ENCODE measurements at places on chromosomes 7 and 10.

GRCh38 chr10:132551093-132551807 lies 13.7 kb downstream of the INPP5A start:
- DNase-seq, result peak; percentile 63

DNA sequence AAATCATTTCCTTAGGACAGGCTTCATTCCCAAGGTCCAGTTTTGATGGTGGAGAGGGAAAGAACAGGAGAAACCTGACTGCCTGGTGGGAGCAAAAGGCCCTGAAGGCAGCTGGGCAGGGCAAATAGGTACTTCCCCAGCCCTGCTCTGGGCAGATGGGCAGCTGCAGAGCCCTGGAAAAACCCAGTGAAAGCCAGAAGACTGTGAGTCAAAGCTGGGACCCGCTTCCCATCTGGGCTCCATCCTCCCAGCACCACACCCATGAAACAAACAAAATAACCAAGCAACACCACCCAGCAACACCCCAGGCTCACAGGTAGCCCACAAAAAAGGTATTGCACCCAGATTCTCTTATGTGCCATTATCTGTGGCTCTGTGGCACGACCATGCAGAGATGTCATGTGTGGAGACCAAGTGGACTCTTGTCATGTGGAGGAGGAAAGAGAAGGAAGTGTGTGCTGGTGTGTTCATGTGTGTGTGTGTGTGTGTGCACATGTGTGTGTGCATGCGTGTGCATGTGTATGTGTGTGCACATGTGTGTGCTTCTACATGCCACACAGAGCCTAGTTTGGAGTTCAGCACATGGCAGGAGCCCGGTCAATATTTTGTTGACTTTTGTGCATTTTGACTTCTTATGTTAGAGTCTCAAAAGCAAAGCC lies 9.8 kb downstream of the CLRN3 start:
- DNase-seq, result no peak

DNA sequence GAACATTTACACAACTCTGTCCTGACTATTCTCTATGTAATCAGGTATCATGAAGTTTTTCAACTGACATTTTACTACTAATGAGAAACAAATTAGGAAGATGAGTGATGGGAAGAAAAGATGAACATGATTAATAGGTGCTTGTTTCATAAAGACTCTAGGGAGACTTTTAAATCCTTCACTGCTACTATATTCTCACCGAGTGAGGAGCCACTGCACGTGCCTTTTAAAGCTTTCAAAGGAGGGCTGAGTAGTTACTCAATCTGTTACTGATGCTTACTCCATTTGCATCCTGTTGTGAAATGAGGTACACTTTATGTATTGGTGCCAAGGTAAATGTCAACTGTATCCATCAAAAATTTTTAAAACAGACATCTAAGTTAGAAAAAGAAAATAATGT lies 1.3 kb upstream of the COMMD3 start:
- no peak for DNase-seq

DNA sequence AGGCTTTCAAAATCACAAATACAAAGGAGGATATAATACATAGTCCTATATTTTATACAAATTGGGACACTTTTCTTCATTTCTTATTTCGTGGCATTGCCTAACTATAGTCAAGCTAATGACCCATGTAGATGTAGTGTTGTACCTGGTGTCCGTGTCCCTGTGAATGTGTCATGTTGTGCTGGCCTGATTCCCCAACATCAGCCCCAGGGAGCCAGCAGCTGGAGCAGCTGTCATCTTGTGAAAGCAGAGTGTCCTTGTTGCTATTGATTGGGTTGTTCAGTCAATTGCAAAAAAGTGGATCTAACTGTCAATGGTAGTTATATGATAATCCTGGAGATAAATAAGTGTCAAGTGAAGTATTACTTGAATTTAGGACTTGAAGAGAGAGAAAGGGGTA lies 86.3 kb downstream of the KAT6B start:
- DNase-seq, result no peak

DNA sequence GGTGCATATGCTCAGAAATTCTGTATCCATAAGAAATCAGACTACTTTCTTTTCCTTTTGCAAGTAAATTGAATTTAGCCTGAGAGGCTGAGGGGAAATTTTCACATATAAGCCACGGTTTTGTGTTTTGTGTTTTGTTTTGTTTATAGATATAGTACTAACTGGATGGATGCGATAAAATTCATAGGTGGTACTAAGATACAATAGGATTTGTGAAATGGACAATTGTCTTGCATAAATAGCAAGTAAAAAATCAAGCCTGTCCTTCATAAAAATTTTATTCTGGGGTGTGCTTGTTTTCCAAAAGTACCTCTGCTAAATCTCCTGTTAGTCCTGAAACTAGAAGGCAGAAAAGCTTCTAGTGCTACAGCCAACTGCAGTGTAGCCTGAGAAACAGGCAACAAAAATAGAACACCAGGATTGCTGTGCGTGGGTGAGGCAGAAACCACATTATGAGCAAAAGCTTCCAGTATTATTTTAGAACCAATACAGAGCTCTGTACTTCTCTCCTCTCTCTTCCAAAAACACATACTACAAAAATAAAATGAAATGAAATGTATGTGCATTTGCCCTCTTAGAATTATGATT lies 634 bp upstream of the HDAC9 start:
- DNase-seq, result no peak

- no peak for DNase-seq
Measured at GRCh38 chr10:77580482-77580881, 57.1 kb downstream of the KCNMA1 start.

DNA sequence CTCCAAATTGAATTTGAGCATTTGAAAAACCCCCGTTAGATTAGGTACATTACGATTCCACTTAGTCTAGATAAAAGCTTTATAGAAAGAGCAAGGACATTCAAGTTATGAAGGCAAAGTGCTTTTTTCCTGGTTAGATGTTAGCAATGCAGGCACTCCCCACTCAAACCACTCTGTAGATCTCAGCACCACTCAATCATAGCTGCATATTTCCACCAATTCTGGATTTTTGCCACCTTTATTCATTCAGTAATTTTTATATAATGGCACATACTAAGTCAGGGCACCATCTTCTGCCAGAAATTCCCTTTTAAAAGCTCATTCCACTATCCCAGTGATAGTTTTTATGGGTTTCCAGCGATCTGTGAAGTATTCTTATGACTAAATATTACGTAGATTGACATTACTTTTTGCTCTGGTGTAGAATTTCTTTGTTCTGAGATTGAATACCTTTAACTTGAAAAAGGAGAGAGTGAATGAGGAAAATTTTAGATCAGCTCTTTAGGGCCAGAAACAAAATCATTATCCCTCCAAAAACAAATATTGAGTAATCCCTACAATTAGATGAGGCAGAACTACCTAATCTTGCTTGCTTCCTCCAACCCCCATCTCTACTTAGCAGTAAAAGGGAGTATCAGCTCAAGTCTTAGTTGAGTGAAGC lies 51.6 kb downstream of the RNLS start:
- no peak for DNase-seq

DNA sequence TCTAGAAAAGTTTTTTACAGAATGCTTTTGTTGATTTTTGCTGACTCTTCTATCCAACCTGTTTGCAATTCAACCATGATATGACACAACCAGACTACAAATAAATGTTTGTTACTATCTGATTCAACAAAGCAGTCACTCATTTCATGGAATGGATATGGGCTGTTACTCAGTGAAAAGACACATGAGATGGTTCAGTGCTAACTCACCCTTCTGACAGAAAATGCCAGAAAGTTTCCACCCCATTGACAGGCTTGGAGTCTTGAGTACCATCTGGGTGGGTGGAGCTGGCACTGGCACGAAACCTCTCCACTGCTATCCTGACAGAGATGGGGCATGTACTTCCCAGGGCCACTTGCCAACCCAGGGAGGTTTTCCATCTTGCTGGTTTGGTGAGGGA lies 39.5 kb downstream of the RBM28 start:
- DNase-seq, result no peak

- DNase-seq, result no peak
Measured at GRCh38 chr7:464454-465401, 54.9 kb downstream of the PDGFA start.

DNA sequence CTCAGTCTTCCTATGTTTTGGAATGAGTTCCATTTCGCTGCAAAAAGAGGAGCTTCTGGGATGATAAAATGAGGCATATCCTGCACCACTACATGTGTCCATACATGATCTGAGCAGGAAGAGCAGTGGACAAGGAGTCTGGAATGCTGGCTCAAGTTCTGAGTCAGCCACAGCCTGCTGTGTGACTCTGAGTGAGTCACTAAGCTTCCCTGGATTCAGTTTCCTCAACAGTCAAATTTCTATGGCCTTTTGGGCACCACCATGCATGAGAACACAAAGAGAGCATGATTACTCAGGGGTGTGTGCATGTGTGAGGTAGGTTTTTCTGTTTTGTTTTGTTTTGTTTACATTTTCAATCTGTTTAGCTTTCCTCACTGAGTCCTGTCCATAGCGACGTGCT lies 254.6 kb downstream of the ANKRD30A start:
- no peak for DNase-seq
